NCI-H460 (cell line): ENCODE measurements at places on chromosomes 4 and X.

DNA sequence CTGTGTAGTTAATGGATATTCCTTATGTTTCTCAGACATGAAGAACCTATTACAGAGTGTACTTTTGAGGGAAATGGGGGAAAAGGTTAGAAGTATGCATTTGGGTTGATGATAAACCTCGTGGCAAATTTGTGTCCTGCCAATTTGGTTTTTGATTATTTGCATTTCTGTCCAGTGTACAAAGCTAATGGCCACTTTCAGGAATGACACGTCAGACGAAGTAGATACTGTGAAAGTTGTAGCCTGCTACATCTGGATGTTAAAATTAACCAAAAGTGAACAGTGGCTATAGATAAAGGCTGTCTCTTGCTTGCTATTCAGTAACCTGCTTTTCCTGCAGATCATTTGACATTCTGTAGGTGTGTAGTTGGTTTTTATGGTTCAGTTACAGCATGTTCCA lies 1.0 kb downstream of the PRDX4 start:
- DNase-seq = no peak

GRCh38 chr4:40585201-40585799 lies 44.4 kb downstream of the RBM47 start:
- DNase-seq = no peak

GRCh38 chr4:101074326-101074725 lies 273.0 kb downstream of the PPP3CA start:
- no peak for DNase-seq

GRCh38 chrX:111328858-111329257 lies 58.6 kb upstream of the CAPN6 start:
- DNase-seq = no peak

DNA sequence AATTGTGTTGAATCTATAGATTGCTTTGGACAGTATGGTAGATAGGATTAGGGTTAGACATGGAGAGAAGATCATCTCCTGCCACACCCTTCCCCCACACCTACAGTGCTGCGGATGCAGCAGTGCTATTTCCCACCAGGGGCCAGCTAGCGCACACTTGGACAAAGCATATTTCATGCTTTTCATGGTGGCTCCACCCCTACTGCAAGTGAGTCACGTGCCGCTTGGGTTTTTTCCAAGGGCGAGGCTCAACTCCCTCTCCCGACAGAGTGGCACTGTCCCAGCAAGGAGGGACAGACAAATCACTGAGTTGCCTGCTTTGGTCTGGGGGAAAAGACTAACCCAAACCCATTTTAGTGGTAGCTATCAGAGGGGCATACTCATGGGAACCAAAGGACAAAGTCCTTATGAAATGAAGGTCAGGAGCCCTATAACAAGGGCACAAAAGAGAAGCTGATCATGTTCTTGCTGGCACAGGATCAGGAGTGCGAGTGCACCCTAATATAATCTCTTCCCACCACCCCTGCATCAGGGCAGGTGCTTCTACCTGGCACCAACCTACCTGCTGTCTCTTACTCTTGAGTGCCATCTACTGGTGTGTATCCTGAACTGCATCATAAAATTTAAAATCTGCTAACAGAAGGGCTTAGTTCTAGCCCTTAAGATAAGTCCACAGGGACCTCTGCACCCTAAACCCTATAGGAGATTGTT lies 55.1 kb upstream of the PGAM4 start:
- peak; percentile 27 for DNase-seq

DNA sequence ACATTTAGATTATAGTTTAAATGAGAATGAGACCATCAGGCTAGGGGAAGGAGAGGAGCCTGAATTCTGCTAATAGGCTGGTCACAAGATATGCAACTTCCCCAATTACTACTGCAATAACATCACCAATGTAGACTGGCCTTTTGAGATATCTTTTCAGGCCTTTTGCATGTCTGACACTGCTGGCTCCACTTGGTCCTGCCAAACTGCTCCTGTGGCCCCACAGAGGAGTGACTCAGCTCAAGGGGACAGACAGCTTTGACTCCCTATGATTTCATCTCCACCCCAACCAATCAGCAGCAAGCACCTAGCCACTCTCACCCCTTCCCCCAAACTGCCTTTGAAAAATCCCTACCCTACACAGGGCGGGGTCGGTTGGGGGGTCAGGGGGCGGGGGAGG lies 22.8 kb downstream of the GPRIN3 start:
- DNase-seq = no peak
